Osteoblast (primary cell): ENCODE measurements at places on chromosomes 3 and 15.

DNA sequence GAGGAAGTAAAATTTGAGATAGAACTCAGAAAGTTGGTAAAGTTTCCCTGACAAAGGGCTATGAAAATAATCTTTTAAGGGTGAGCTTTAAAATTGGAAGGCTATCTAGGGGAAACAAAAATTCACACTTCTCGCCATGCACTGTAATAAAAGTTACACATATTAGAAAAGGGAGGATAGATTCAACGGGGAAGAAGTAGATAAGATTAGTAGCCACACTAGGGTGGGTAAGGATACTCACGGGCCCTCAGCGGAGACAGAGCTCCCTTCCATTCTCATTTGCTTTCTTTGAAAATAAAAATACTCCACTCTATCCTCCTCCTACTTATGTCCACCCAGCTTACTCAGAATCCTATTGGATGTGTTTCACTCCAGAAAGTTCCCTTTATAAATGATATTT lies 691.3 kb upstream of the NR2F2 start:
- no peak for DNase-seq

GRCh38 chr15:89052474-89052873 lies 35.8 kb upstream of the ABHD2 start:
- DNase-seq, result peak; percentile 92

GRCh38 chr15:77118882-77119321 lies 48.0 kb upstream of the TSPAN3 start:
- no peak for DNase-seq

DNA sequence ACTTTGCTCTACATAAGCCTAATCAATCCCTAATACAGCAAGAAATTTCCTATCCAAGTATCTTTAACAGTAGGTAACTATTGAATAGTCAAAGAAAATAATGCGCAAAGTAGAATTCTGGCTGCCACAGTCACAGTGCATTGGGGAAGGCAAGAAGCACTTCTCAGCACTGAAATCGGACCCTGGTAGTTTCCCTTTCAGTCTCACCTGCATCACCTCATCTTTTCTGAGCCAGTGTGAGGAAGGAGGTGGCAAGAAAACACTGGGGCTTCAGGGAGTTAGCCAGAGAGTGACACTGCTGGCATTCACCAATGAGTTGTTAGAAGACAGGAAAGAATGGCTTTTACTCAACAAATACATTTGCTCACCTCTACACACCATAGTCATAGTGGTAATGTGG lies 8.3 kb downstream of the TRIM42 start:
- DNase-seq, result no peak

GRCh38 chr3:59782664-59783063 lies 732.8 kb upstream of the CFAP20DC start:
- no peak for DNase-seq

DNA sequence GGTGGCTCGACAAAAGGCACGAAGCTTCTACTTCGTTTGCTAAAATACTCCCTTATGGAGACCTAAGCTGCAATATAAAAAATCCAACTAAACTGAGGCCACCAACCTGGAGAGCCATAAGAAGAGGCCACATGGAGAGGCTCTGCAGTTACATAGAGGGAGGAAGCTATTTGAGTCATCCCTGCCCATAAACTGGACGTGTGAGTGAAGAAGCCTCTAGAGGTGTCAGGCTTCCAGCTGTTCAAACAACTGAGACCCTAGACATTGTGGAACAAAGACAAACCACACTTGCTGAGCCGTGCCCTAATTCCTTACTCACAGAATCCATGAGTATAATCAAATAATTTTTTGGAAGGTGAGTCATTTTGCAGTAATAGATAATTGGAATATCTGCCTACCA lies 50.2 kb upstream of the GMNC start:
- DNase-seq, result no peak

DNA sequence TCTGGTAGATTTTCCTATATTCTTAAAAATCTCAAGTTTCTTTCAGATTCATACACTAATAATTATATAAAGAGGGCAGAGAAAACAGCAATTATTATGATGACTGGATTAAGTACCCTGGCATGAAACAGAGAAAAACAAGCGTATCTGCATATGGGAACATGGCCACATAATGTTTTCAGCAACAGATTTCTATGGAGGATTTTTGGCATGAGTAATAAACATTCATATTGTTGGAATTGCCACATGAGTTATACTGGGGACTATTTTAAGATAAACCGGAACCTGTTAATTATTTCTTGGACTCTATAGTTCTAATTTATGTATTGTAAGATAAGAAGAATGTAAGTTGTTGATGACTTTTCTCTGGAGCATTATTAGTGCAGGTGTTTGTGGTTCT lies 112.7 kb downstream of the OXSM start:
- DNase-seq, result no peak

GRCh38 chr3:164723396-164723795 lies 354.9 kb downstream of the SI start:
- DNase-seq, result no peak

GRCh38 chr3:62139957-62140356 lies 233.4 kb downstream of the FEZF2 start:
- DNase-seq, result peak; percentile 49

- no peak for DNase-seq
These were observed 162.8 kb downstream of the ARRDC4 start for GRCh38 chr15:98123297-98123696.

- DNase-seq, result no peak
These were observed 21.9 kb downstream of the EFCC1 start for GRCh38 chr3:129023008-129023358.

DNA sequence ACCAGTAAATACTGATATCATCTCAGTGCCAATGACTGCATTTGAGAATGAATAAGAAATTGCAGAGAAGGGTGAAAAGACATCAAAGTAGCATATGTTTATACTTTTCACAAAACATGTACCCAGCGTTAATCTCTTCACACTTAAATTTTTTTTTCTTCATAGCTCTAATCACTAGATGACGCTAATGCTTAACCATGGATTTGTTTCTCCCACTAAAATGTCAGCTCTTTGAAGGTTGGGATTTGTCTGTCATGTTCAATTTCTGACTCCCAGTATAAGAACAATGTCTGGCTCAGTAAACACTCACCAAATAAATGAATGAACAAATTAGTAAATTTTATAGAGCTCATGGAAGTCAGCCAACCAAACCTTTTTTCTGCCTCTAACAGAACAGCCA lies 78.3 kb upstream of the LMCD1 start:
- DNase-seq, result no peak

DNA sequence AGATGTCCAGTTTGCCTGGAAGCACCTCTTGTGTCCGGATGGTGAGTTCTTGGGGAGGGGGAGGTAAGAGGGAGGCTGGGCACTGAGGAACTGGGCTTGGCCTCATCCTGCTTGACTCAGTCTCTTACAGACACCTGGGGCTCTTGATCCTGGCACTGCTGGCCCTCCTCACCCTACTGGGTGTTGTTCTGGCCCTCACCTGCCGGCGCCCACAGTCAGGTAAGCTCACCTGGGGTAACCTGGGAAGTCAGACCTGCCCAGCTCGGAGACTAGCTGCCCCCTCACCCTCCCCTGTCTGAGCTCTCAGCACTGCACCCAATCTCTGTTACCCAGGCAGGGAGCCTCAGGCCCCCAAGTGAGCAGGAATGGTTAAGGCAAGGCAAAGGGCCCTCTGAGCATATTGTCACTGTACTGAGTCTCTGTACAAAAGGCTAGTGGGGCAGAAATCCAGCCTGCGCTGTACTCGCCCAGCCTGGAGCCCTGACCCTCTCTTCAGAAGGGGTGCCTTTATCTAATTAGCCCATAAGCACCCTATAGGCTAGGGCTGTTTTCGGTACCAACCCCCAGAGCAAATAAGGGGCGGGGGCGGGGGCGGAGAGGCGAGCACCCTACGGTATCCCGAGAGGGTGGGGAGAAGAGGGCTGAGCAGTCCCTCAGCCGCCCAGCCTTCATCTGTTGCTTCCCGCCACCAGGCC lies 2.2 kb upstream of the IL17RC start:
- no peak for DNase-seq

DNA sequence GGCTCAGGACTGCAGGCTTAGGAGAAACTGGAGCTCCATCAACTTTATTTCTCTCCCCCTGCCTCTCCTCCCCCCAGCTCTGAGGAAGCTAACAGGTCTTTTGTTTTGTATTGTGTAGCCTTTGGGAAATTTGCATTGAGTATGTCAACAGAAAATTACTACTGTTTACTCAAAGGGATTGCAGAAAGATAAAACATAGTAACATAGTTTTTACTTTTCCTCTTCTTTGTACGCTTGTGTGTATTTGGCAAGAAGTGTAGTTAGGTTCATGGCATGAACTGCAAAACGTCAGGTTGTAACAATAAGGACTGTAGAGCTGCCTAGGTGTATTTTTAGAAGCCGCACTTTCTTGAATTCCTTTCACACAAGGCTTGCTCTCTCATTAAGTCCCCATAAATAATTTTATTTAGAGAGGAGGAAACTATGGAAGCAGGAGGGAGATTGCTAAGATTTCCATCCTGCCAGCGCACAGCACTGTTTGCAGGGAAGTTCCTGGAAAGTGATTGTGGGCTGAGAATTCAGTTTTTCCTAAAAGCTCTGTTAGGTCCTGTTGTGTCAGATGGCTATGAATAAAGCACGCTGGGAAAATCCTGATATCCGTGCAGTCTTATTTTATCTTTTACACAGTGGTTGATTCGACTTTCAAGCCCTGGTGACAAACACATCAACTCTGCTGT lies 21.1 kb upstream of the SATB1 start:
- no peak for DNase-seq

- no peak for DNase-seq
These were observed 663.7 kb downstream of the AGBL1 start for GRCh38 chr15:86743283-86743903.

GRCh38 chr3:125916376-125916978 lies 52.5 kb upstream of the ROPN1B start:
- DNase-seq, result peak; percentile 92

DNA sequence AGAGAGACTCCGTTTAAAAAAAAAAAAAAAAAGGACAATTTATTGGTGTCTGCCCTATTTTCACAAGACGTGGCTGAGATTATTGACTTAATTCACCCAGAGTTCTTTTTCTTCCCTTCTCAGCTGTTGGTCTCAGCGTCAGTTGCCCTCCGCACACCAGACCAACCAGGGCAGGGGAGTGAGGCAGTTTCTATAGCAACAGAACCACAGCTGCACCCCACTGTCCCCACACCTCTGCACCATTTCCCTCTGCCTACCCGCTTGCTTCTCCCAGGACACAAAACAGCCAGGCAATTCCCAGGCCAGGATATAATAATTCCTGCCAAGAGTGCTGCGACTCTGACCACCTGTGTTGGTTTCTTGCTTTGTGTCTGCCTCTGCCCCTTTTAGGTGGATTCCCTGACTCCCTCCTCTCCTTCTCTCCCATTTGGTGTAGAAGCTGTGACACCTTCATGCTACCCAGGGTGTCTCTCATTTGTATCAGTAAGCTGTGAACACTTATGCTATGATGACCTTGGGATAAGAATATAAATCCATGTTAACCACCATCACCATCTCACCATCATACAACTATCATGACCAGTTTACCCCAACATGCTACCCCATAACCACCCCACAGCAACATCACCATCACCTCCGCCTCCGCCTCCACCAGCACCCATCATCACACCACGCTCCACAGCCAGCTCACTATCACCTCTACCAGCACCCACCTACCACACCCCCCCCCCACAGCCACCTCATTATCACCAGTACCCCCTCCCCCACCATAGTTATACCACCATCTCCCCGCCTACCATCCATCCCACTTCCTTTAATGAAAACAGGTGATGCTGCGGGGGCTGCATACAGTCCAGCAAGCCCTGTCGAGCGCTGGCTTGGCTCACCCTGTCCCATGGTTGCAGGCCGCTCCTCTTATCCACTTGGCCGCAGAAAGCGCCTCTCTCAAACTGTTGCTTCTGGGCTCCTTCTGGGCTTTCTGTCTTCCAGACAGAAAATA lies 589 bp downstream of the EPB42 start:
- DNase-seq, result no peak

GRCh38 chr3:153233986-153234385 lies 72.0 kb downstream of the RAP2B start:
- no peak for DNase-seq

GRCh38 chr3:185693985-185694653 lies 108.0 kb downstream of the SENP2 start:
- DNase-seq, result peak; percentile 69

DNA sequence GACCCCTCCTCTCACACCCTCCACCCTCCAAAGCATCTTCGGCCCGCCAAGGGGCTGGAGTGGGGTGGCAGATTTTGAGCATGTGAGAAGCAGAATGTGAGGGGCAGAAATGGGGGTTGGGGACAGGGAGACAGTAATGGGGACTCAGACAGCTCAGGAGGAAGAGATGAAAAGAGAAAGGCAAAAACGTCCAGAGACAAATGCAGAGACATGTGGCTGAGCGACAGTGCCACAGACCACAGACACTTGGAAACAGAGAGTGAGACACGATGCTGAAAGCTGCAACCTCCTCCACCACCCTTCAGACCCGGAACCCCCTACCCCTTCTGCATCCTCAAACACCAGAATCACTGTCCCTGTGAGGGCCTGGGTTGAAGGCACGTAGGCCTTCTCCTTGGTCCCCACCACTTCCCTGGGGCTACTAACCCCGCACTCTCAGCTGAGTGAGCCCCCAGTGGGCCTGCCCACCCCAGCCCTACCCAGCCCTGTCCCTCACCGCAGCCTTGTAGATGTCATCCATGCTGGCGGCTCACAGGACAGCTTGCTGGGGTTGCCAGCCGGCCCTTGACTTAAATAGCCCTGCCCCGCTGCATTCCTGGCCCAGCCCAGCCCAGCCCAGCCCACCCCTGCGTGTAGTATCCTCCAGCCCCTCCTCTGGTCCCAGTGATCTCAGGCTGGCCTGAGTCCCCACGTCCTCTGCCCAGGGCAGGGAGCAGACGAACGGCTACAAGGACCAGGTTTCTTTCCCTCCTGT lies at the start of gene TNNC1:
TNNC1 (minus strand) TSS at position 546 of the 754 bp plus-strand sequence; CDS start at position 520, 26 bp downstream.
- DNase-seq, result peak; percentile 76

GRCh38 chr3:174270841-174271240 lies 588.3 kb upstream of the NAALADL2 start:
- DNase-seq, result peak; percentile 21

GRCh38 chr3:99430348-99431134 lies 207.9 kb upstream of the COL8A1 start:
- DNase-seq, result no peak

- DNase-seq, result peak; percentile 82
These were observed 101.2 kb downstream of the NFKBIZ start for GRCh38 chr3:101950510-101950909.

DNA sequence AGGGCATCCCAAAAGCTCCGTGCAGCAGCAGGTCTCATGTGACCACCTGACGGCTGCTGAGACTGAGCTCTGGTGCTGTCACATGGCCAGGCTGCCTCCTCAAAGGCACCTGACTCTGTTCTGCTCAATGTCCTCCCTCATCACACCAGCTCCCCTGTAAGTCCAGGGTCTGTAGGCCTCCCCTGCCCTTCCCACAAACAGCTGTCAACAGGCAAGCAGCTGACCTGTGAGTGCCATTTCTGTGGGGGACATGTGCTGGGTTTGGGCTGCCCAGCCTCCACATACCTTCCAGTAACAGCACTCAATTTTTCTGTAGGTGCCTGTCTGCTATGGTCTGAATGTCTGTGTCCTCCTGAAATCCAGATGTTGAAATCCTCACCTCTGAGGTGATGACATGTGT lies 11.2 kb downstream of the NUP210 start:
- DNase-seq, result no peak

GRCh38 chr3:69755795-69756194 lies 16.5 kb downstream of the MITF start:
- DNase-seq, result no peak

GRCh38 chr3:100710261-100710968 lies 1.1 kb downstream of the TFG start:
- peak; percentile 73 for DNase-seq

GRCh38 chr3:74575857-74576256 lies 38.6 kb downstream of the CNTN3 start:
- no peak for DNase-seq
